NCI-H446 treated with DMSO at 0.1 percent for 48 hours (cell line): ENCODE measurements at places on chromosomes 6 and 20.

- DNase-seq, result no peak
Observed at GRCh38 chr20:49466114-49466912, 16.2 kb downstream of the KCNB1 start.

GRCh38 chr6:104522533-104522932 lies 337.2 kb downstream of the HACE1 start:
- no peak for DNase-seq

- DNase-seq, result no peak
Observed at GRCh38 chr6:113103634-113104361, 753.3 kb upstream of the MARCKS start.

DNA sequence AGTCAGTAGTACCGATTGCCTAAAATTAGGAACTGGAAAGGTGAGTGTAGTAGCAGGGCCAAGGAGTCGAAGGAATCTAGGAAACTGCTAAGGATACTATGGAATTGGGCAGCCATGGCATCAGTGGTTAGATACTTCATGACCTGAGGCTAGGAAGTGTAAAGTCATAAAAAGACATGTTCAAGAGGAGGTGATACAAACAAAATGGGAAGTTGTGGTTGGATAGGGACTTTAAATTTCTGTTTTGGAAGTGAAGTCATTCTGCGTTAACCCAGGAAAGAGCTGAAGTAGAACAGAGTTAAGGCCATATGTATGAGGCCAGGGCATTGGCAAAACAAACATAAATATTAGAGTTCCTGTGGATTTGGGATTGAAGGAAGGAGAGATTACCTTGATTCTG lies 88.6 kb upstream of the TMEM181 start:
- no peak for DNase-seq

DNA sequence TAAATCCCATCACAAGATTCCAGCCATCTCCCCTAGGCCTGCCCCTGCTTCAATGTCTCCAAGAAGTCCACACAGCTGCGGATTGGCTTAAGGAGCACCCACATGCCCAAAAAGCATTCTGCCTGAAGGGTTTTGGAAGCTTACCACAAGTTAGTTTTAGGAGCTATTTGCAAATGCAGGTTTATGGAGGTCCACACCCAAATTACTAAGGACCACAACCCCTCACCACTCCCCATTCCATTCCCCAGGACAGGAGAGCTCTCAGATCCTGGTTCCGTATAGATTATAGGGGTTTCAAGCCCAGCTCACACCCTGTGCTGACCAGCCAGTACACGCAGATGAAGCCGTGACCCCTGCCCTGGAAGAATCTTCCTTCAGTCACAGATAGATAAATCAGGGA lies 24.3 kb upstream of the PXDC1 start:
- no peak for DNase-seq

DNA sequence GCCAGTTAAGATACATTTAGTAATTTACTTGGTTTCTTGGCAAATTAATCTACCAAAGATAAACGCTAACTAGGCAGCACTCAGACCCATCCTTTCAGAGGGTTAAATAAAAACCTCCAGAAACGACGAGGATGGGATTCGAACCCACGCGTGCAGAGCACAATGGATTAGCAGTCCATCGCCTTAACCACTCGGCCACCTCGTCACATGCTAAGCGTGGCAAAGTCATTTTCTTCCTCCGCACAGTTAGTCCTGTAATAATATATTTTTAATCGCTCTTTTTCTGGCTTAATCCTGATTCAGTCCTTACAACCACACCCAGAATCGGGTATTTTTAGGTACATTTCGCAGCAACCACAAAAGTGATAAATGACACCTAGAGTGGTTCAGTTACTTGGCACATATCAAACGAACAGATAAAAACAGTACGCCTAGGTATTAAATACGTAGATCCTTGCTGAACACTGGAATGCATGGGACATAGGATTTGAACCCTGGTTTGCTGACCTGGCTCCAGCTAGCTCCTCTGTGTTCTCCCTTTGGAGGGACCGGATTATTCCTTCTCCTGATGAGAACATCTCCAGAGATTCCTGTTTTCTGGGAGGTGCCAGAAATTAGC lies 71.6 kb downstream of the GPX5 start:
- peak; percentile 41 for DNase-seq

DNA sequence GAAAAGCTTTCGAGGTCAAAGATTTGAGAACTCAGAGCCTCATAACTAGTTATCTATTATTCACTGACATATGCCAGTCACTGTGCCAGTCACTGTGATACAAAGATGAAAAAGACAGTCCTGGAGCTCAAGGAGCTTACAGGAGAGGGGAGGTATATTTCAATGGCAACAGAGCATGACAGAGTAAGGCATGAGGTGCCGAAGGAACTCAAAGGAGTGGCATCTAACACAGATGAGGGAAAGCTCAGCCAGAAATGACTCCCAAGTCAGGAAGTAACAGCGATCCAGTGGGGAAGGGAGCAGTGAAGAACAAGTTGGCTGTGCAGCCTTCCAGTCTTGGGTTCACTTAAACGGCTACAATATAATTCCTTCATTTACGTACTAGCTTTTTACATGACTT lies 46.6 kb downstream of the DTNBP1 start:
- DNase-seq, result no peak

GRCh38 chr20:5967469-5967868 lies 17.0 kb downstream of the MCM8 start:
- no peak for DNase-seq

DNA sequence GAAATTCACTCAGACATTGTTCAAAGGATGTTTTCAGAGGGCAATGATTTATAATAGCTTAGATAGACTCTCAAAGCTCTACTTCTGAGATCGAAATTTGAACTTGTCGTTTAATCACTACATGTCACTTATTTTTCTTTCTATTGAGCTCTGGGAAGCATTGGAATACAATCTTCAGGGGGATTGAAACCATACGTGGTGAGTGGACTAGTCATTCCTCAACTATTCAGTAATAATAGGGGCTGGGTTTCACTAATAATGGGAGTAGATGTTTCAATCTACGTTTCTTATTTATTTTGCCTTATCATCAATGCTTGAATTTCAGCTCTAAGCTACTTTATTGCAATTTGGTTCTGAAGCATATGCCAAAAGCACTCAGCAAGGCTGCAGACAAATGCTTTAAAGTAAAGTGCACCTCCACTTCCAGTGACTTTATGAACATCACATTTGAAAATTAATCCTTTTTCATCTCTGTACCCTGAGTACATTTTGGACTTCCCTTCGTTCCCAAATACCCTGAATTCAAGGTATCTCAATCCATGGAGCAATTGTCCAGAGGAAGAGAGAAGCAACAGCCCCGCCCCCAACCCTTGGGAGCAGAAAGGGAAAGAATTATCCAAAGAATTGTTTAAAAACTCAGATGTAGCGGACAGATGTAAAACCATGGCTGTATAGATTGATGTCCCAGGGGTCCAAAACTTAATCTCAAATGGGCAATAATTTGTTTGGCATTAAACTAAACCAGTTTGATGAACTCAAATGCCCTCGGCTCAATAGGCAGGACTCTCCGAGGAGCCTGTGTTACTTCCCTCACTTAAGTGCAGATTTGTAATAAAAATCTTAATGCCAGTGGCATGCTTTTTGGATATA lies 68.1 kb downstream of the HFE start:
- peak; percentile 29 for DNase-seq

GRCh38 chr6:154267508-154268106 lies 89.0 kb downstream of the IPCEF1 start:
- no peak for DNase-seq

- DNase-seq, result no peak
Observed at GRCh38 chr6:99252421-99252820, 97.1 kb downstream of the FAXC start.

DNA sequence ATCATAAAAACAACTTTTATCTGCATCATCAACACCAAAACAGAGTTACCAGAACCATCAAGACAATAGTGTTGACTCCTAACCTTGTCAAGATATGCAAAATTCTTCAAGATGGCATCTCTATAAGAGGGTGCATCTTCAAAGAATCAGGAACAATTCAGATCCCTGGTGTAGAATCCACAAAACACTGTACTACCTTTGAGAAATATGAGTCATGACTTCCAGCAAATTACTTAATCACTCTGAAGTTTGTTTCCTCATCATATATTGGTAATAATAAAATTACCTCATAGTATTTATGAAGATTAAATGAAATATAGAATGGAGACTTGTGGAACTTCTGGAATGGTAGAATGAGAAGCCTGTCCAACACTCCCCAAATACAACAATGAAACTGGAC lies 221.3 kb upstream of the SUPT3H start:
- no peak for DNase-seq

GRCh38 chr6:64404396-64404795 lies 768.8 kb downstream of the PHF3 start:
- no peak for DNase-seq

DNA sequence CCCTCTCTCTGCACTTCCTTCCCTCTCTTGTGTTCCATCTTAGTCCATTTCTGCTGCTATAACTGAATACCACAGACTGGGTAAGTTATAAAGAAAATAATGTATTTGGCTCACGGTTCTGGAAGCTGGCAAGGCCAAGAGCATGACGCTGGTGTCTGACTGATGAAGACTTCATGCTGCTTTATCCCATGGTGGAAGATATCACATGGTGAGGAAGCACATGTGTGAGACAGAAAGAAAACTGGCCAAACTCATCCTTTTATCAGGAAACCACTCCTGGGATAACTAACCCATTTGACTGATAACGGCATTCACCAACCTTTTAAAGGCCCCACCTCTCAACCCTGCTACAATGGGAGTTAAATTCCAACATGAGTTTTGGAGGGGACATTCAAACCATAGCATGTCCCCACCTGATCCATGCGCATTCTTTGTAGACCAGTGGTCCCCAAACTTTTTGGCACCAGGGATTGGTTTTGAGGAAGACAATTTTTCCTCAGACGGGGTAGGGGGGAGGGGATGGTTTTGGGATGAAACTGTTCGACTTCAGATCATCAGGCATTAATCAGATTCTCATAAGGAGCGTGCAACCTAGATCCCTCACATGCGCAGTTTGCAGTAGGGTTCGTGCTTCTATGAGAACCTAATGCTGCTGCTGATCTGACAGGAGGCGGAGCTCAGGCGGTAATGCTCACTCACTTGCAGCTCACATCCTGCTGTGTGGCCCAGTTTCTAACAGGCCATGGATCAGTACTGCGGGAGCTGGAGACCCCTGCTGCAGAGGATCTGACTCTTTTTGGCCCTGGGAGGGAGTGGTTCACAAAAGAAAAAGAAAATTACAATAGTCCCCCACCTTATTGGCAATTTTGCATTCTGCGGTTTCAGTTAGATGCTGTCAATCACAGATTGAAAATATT lies 71.7 kb upstream of the RNF24 start:
- no peak for DNase-seq

- no peak for DNase-seq
Observed at GRCh38 chr6:158958504-158959386, 41.3 kb downstream of the RSPH3 start.

- peak; percentile 97 for DNase-seq
Observed at GRCh38 chr20:19735446-19735845, 22.6 kb upstream of the RIN2 start.

DNA sequence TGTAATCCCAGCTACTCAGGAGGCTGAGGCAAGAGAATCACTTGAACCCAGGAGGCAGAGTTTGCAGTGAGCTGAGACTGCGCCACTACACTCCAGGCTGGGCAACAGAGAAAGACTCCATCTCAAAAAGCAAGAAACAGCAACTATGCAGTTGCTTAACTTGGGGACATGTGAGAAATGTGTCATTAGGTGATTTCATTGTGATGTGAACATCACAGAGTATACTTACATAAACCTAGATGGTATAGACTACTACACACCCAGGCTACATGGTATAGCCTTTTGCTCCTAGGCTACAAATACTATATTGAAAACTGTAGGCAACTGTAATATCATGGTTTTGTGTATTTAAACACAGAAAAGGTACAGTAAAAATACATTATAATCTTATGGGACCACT lies 3.3 kb upstream of the COQ3 start:
- DNase-seq, result no peak

GRCh38 chr6:71478834-71479541 lies 190.4 kb downstream of the OGFRL1 start:
- no peak for DNase-seq

DNA sequence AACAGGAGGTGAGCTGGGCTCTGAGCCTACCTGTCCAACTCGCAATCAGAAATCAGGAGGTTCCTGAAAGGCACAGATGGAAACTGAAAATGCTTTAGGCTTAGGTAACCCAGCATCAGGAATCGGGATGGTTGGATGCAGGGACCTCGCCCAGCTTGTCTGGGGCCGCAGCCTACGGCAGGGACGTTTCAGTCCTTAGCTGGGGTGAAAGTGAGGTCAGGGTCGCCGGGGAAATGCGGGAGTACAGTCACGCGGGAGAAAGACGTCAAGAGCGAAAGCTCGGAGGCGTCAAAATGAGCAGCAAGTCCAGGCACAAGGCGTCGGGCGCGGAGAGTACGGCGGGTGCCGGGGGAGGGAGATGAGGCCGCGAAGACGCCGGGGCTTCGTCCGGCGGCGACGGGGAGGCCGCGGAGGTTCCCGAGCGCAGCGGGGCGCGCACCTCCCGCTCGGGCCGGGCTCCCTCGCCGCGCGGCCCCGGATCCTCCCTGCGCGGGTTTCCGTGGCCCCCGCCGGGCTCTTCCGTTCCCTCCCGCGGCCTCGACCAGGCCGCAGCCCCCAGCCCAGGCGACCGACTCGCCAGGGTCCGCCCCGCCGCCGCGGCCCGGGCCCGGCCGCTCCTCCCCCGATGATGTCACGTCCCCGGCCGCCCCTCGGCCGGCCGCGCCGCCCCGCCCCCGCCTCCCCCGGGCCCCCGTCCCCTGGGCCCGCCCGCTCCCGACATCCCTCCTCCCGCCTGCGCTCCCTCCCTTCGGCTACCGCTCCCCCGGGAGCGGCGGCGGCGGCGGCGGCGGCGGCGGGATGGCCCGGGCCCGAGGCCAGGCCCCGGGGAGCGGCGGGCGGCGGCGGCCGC lies at the start of gene EBF4:
EBF4 (plus strand) TSS at position 745 of the 850 bp plus-strand sequence. CDS start 866 bp downstream, outside the sequence.
- DNase-seq, result no peak

DNA sequence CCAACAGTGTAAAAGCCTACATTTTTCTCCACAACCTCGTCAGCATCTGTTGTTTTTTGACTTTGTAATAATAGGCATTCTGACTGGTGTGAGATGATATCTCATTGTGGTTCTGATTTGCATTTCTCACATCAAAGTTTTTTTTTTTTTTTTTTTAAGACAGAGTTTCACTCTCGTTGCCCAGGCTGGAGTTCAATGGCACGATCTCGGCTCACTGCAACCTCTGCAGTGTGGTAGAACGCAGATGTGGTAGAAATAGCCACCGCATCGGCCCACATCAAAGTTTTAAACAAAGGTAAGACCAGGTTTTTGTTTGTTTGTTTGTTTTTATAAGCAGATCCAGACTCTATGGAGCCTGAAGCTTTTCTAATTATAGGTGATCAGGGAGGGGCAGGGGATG lies 12.7 kb upstream of the PPP1R3G start:
- no peak for DNase-seq

- DNase-seq, result no peak
Observed at GRCh38 chr6:20652299-20653084, 118.2 kb downstream of the CDKAL1 start.

DNA sequence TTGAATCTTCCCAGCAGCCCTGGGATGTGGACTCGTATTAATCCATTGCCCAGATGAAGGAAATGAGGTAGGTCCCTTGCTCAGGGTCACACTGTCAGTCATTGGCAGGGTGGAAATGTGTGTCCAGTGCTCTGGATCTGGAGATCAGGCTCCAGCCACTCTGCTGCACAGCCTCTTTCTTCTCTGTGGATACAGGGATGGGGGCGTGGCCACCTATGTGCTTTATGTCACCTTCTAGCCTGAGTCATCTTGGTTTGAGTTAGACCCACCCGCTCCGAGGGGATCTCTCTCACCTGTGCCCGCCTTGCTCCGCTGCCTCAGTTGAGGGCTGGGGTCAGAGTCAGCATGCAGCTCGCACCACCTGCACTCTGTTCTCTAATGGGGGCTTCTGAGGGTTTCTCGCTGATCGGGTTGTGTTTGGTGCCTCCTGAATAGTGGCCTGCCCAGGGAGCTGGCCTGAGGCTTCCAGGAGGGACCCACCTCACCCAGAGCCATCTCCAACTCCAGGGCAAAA lies 80.0 kb downstream of the TCP11 start:
- DNase-seq, result no peak
